ENCODE measurements at places on chromosomes 13 and 19.

GRCh38 chr19:1769645-1769985 is 16.3 kb downstream of the ONECUT3 start:
- no peak for DNase-seq

DNA sequence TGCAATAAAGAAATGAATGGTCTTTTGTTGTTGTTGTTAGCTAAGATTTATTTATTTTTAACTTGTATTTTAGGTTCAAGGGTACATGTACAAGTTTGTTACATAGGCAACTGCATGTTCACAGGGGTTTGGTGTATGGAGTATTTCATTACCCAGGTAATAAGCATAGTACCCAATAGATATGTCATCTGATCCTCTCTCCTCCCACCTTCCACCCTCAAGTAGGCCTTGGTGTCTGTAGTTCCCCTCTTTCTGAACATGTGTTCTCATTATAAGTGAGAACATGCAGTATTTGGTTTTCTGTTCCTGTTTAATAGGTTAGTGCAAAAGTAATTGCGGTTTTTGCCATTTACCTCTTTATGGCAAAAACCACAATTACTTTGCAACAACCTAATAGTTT is 554.1 kb downstream of the TBC1D4 start:
- no peak for DNase-seq

DNA sequence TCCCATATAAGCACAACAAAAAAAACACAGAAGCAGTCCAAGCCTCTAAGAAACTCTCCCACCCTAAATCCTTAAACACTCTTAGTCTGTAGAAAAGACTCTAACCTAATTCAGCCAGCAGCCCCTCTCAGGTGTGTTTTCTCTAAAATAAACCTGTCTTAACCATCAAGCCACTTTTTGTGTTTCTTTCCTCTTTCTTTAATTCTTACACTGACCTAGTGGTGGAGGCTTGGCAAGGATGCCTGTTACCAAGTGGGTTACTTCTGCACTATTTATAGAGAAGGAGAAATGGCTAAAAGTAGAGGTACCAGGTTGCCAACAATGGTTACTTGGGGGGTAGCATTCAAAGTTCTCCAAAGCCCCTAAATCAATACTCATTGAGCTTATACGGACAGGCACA is 43.7 kb downstream of the ZNF333 start:
- no peak for DNase-seq

DNA sequence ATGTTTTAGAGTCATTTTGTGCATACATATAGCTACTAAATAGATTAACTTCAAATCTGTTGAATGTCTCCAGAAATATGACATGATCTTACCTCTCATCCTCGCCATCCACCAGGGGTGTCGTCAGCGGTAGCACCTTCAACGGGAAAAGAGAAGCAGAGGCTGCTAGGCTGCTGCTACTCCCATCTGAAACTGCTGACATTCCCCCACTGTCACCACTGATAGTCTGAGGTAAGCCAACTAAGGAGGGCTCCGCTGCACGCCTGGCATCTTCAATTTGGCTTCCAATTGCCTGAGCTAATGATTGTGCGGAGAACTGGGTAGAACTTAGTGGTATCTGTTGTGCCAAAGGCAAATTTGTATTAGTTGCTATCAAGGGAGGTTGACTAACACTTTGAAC is 3.1 kb downstream of the TSC22D1 start:
- no peak for DNase-seq

DNA sequence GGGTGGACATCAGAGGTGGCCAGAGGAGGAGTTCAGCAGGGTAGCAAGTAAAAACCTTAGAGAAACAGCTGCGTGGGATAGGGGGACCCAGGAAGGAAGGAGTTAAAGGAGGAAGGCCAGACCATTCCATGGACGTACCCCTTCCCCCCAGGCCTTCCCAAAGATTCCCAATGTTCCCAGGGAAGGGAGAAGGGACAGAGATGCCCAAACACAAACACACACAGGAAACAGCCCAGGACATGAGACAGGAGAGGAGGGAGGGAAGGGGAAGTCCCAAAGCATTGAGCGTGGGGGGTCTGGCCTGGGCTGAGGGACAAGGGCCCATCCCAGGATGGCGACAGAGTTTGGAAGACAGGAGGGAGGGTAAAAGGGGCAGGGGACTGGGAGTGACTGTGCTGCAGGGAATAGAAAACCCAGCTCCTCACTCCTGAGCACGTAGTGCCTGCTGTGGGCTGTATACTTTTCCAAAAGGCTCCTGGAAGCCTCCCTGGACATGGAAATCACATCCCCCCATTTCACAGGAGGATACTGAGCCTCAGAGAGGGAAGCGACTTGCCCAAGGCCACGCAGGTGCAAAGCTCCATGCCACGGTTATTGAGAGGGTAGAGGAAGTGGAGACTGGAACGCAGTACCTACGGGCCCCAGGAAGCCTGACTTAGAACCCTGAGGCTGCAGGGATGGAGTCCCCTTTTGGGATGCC is 1.1 kb downstream of the SYDE1 start:
- no peak for DNase-seq

- DNase-seq = no peak
Observed at GRCh38 chr13:48686636-48687210, 33.0 kb downstream of the CYSLTR2 start.

DNA sequence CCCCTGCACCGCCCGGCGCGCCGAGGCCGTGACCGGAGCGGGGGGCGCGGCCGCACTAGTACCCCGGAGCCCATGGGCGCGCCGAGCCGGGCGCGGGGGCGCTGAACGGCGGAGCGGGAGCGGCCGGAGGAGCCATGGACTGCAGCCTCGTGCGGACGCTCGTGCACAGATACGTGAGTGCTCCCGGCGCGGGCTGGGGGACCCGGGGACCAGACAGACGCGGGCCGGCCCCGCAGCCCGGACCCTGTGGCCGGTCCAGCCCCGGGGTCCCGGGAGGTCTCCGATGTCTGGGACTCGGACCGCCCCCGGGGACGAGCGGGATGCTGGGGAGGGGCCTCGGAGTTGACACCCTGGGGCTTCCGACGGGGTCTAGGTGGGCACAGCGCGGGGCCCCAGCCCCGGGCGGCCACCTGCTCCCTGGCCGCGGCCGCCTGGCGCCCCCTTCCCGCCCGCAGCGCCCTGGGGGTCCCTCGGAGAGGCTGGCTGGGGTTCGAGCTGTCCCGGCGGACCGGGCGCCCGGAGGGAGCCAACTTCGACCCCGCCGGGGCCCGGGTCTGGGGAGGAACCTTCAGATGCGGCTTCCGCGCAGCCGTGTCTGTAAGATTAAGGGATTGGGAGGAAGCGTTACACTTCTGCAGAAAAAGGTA is 568 bp downstream of the ATP11A start:
- DNase-seq = peak; percentile 62

GRCh38 chr13:43431841-43432240 is 354.9 kb downstream of the ENOX1 start:
- no peak for DNase-seq

DNA sequence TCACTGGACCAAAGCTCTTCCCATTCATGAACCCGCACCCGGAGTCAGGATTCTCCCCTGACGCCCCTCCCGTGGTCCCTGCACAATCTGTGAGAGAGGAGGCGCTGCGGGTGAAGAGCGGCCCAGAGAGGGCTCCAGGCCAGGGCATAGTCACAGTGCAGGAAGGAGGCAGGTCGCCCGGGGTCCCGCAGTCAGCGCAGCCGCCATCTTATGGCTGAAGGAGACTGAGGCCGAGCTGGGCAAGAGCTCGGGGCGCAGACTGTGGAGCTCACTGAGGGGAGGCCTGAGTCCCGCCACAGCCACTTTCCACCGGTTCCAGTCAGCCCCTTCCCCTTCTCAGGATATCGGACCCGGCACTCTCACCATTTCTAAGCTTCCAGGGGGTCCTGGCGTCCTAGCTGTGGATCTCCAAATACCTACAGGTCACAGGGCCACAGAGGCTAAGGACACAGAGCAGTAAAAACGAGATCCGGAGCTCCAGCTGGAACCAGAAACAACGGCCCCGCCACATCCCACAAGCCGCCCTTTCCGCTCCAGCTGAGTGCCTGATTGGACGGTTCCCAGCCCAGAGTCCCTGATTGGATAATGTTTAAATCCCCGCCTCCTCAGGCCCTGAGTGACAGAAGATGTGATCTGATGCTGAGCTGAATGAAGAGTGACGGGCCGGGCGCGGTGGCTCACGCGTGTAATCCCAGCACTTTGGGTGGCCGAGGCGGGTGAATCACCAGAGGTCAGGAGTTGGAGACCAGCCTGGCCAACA is at the start of gene ZNF99:
TSS of gene ZNF99 (minus strand) at position 501 of the 760 bp plus-strand sequence. CDS start at position 366, 135 bp downstream.
- no peak for DNase-seq

GRCh38 chr13:44236370-44236769 is 137.3 kb upstream of the SERP2 start:
- DNase-seq = no peak

DNA sequence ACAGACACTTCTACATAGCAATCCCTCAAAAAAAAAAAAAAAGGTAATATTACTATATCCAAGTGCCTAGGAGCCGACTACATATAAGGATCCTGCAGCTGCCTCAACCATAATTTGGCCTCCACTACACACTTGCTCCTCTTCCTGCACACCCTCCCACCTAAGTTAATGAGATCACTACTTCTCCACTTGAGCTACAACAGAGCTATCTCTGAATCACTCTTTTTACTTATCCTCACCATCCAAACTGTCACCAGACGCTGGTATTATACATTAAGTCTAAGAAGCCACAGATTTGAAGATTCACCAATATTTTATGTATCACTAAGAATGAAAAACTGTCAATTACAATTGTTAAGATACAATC is 8.3 kb downstream of the OBI1 start:
- DNase-seq = no peak

- no peak for DNase-seq
Observed at GRCh38 chr13:99507054-99507453, 5.8 kb downstream of the TM9SF2 start.

GRCh38 chr13:110726726-110727125 is 13.2 kb downstream of the ING1 start:
- peak; percentile 48 for DNase-seq

DNA sequence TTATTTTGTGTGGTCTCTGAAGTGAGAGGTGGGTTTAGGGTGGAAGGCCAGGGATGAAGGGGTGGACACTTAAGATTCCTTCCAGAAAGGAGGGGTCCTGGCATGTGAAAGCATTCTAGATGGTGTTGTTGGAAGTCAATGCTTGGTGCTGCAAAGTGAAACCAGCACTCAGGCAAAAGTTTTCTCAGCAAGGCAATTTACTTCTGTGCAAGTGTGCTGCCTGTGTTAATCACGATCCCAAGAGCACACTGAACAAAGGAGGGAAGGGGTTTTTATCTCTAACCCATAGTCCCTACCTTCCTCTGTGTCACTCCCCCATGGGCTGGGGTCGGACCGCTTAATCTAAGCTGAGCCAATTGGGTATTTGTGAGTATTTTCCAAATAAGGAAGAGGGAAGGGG is 1.3 kb downstream of the ZNF134 start:
- no peak for DNase-seq

All from DMS53 (cell line).